ENCODE measurements at places on chromosomes 6 and 20.

- no peak for DNase-seq
Measured at GRCh38 chr20:61139031-61139430, 113.0 kb upstream of the CDH4 start.

GRCh38 chr20:52975029-52975732 is 3.0 kb downstream of the TSHZ2 start:
- DNase-seq = no peak

DNA sequence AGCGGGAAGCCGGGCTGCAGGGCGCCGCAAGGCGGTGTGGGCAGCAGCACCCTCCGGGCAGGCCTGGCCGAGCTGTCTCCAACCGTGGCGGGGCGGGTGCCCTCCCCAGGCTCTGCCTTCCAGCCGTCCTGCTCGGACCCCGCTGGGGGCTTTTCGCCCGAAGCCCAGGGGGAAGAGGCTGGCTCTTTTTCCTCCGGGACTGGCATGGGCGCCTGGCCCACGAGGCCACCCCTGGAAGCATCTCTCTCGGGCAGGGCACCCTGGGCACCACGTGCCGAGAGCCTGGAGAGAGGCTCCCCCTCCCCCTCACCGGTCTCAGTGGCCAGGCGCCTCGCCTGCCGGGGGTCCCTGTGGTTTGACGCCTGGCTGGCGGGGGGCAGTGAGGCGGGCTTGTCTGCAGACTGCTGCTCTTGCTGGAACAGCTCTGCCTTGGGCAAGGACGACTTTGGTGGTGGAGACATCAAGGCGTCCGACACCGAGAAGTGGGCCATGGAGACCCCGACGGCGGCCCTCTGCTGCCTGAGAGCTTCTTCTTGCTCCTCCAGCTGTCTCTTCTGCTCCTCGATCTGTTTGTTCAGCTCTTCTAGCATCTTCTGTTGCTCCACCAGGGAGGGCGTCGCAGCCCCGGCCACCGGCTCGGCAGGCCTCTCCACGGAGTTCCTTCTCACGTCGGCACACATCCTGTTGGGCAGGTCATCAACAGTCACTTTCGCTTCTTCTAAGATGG is 19.5 kb upstream of the TCFL5 start:
- no peak for DNase-seq

GRCh38 chr20:22333885-22334545 is 250.4 kb downstream of the FOXA2 start:
- DNase-seq = no peak

GRCh38 chr6:143098054-143098671 is 37.5 kb downstream of the AIG1 start:
- DNase-seq = no peak

DNA sequence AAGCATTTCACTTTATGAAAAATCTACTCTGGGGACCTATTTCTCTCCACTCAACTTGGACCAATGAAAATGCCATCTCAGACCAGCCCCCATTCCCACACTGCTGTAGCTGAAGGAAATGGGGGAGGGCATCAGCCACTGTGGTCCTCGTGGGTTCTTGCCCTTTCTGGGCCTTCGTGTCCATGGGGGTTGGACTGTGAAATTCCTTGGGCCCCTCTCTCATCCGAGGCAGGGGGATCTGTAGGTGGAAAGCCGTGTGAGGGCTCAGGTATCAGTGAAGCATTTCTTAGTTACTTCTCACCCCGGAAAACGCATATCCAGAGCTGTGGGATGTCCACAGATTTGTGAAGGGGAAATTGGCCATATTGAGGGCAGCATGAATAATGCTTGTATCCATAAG is 147.9 kb downstream of the CDC5L start:
- DNase-seq = no peak

- DNase-seq = no peak
Measured at GRCh38 chr6:10305790-10306415, 109.0 kb downstream of the TFAP2A start.

DNA sequence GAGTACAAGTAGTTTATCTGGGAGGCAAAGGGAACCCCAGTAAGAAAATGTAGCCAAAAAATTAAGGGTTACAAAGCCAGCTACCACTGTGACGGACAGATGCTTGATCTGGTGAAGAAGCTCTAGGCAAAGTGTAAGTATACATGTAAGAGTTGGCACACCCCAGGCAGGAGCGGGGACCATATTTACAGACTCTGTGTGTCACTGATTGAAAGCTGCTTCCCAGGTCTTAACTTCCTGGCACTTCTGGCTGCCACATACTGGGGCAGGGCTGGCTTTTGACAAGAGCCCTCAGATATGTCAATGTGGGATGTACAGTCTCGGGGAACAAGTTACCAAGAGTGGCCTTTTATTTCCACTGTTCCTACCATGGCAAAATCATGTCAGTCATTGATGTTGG is 48.0 kb upstream of the BCLAF1 start:
- DNase-seq = no peak

- DNase-seq = no peak
Measured at GRCh38 chr6:112501705-112502104, 154.6 kb downstream of the RFPL4B start.

GRCh38 chr6:56657354-56657753 is 14.7 kb upstream of the DST start:
- no peak for DNase-seq

- no peak for DNase-seq
Measured at GRCh38 chr20:46025376-46025783, 3.6 kb upstream of the SLC12A5 start.

- no peak for DNase-seq
Measured at GRCh38 chr6:160737934-160738333, 35.9 kb downstream of the PLG start.

DNA sequence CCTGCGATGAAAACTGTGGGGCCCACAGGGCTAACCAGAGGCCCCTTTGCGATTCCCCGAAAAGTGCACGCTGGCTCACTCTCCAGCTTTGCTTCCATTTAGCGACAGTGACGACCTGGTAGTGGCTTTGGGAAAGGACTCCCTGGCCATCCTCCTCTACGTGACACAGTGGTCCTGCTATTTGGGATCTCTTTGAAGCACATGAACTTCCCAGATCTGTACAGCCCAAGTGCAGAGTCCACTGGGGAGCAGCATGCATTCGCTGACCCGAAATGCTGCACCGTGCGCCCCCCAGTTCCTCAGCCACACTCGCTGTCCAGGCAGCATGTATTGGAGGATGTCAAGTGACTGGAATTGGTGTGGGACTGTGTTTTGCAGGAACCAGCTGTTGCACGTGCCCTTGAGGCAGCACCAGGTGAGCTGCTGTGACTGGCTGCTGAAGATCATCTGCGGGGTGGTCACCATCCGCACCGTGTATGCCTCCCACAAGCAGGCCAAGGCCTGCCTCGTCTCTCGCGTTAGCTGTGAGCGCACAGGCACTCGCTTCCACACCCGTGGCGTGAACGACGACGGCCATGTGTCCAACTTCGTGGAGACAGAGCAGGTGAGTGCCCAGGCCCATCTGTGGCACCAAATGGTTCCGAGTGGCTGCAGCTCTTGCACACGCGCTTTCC is 51.6 kb downstream of the SYNJ2 start:
- DNase-seq = no peak

DNA sequence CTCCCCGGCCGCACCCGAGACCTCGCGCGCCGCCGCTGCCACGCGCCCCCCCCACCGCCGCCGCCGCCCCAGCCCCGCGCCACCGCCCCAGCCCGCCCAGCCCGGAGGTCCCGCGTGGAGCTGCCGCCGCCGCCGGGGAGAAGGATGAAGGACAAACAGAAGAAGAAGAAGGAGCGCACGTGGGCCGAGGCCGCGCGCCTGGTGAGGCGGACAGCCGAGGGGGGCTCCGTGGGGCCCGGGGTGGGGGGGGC is 426 bp downstream of the ASXL1 start:
- DNase-seq = no peak

- DNase-seq = no peak
Measured at GRCh38 chr6:26225848-26226578, 138.8 kb downstream of the HFE start.

DNA sequence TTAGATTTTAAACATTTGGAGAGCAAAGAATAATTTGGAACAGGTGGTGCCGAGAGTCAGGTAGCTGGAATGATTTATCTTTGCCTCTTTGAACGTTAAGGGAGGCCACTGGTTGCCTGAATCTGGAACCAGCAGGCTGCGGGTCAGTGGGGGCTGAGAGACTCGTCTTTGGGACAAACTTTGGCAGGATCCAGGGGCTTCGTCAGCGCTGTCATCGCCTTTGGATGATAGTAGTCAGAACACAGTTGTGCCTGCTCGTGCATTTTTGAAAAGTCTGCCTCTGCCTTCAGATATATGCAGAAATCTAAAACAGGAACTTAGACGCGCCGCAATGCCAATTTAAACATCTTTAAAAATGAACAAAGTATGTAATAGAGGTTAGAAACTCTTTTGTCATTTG is 5.0 kb downstream of the EYA2 start:
- DNase-seq = no peak

GRCh38 chr6:27889628-27890444 is 22.4 kb downstream of the OR2B2 start:
- DNase-seq = no peak

DNA sequence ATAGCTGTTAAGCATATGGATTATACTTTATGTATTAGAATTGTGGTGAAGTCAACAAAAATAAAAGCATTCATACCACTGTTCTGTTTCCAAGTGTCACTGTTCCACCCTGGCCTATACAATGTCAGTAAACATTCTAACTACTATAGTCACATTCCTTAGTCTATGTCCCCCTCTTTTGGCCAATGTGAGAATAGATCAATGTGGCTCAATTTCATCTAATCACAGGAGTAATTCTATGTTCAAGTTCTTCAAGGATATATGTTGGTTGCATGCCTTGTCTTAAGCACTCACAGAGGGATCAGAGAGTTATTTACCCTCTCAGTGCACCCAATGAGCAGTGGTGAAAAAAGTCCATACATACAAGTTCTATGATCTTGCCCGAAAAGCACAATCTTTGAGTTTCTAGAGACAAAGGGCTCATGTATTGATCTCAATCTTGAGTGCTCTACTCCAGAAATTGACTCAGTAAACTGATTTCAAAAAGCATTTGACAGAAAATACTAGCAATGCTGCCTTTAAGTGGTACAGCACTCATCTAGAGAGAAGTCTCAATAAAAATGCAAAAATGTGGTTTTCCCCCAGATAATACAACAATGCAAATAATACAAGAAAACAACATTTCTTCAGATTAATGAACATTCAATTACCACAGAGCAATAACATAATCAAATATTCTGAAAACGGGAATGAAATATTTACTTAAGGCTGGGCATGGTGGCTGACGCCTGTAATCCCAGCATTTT is 16.5 kb downstream of the SMLR1 start:
- DNase-seq = peak; percentile 41

- DNase-seq = no peak
Measured at GRCh38 chr20:58651946-58652605, 993 bp downstream of the STX16 start.

DNA sequence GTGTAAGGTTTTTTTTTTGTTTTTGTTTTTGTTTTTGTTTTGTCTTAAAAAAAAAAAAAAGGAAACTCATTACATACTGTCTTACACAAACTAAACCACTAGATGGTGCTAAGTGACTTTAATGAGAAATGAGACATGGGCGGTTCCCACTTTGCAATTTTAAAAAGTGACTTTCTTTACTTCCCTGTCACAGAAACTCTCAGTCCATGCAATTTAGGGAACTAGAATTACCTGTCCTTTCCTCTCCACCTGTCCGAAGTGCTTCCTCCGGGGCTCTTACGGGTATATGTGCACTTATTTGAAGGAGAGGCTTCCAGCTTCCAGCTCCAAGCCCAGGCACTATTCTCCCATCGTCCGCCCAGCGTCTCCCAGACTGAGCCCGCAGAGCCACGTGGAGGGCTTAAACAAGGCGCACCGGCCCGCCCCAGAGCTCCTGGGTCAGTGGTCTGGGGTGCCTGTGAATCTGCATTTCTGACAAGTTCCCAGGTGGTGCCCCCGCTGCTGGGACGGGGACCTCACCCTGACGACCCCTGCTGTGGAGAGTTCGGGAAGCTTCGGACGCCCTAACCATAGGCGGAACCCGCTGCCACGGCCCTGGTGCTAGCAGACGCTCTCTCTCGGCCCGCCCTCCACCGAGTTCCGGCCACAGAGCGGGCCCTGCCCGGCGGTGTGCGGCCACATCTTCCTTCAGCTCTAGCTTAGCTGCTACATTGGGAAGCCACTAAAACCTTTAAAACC is 26.1 kb downstream of the BFSP1 start:
- peak; percentile 45 for DNase-seq

DNA sequence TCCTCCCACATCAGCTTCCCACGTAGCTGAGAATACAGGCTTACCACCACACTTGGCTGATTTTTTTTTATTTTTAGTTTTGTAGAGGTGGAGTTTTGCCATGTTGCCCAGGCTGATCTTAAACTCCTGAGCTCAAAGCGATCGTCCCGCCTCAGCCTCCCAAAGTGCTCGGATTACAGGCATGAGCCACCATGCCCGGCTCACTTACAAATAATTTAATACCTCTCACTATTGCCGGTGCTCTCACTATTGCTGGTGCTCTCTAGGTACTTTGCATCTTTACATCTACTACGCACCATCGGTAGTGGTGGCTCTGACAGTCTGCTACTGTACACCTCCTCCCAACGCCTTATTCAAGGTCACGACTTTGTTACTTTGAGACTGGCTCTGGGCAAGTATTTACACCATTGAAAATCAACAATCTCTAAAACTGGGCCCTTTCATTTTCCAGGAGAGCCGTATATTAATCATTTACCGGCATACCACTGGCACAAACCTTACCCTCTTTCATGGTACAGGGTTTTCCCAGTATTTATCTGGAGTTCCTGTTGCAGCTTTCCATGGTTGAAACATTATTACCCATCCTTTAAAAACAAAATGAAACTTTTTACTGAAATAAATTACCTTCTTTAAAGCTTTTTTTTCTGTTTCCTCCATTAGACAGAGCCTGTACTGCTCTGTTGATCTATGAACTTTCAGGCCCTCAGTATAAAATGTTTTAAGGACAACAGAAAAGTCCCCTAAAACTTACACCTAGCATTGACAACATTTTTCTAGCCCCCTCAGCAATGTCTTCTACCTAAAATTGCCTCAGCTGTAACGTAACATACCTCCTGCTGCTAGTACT is 259.6 kb upstream of the PLCB4 start:
- no peak for DNase-seq

DNA sequence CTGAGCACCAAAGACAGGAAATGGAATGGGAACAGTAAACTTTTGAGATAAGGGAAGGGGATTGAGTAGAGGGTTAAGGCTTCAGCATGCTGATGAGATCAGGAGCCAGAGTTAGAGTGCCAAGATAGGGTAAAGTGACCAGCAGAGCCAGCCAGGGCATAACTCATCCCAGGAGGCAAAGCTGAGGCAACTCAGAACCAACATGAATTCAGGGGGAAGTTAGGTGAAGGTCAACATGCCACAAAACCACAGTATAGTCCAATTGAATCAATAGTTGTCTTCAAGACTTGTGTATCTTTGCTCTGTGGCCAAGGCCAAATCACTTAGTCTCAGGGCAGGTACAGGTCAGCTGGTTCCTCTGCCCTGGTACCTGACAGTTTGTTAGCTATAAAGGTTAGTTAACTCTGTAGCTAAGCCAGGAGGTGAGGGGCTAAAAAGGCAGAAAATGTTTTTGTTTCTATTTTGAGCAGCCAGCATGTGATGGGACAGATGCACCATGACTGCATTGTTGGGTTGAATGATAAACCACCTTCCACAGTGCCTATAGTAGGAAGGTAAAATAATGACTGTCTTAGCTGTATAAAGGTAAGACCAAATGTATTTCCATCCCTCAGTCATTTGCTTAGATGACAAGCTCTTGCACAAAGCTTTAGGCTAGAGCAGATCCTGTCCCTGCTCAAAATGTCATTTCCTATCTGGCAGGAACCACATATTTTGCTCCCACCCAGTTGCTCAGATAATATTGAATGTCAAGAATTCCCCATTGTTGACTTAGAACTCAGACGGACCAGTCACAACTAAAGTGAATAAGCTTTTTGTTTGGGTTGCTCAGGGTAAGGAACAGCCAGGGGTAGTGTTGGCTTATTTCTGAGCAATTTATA is 15.8 kb downstream of the RNF8 start:
- no peak for DNase-seq
